ENCODE measurements at places on chromosomes 5 and 9.

- no peak for DNase-seq
Measured at GRCh38 chr5:93145767-93146166, 435.3 kb downstream of the NR2F1-AS1 start.

DNA sequence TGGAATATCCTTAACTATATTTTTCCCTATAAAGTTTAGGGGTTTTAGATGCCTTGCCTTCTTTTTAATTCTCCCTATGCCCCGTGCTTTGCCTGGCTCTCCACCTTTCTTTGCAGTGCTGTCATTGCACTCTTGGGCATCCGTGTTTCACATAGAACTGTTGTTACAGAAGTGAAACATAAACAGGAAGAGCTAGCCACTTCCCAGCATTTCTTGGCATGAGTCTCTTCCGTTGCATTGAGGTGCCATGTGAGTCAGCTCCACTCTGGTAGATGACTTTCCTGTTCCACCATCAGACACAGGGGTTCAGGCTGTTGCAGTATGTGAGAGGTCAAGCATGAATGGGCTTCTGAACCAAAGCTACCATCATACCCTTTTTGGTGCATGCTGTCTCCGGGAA, 73.4 kb downstream of the ANGPTL2 start:
- peak; percentile 58 for DNase-seq

- DNase-seq, result peak; percentile 58
Measured at GRCh38 chr9:116318468-116319374, 165.1 kb downstream of the PAPPA start.

DNA sequence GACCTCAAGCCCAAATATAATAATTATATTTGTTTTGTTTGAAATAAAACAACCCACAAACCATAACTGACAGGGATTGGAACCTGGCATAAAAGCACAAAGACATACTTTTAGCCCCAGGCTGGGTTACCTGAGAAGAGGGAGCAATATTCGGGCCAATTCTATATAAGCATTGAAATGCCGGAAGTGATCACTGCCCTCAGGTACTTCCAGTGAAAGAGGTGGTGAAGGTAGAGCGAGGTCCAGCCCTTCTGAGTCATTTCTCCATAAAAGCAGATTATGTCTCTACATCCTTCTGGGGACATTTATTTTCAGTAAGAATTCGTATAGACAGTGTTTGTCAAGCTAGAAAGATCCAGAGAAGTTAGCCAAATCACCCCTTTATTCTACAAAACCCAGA, 59.6 kb downstream of the GCNT4 start:
- no peak for DNase-seq

- peak; percentile 84 for DNase-seq
Measured at GRCh38 chr9:110579862-110580219, 300 bp upstream of the SVEP1 start.

DNA sequence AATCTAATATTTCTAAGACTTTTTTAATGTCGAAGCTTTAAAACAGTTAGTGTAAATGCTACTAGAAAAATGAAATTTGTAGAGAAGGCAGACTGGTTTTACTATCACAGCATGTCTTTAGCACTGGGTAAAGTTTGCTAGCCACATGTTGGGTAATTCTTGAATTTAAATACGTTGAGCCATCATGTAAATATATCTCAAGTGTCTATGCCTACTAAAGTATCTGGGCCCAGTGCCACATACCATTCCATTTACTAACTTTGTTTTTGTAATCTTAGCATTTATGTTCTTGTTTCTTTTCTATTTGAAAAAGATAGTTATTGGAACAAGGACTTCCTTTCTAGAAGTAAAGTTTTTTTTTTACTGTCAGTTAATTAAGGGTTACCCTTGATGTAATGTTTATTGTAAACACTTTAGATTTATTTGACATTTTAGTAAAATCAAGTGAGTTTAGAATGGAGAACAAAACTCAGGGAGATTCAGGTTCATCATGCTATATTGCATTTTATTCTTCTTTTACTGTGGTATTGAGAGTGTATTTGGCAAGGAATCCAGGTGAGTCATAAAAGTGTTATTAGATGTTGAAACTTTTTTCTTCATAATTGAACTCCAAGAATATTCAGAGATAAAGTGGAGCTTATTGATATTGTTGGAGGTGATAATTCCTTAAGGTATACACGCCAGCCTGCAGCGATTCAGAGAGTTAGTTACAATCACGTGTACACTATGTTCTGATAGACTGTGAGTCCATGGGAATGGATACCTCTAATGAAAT, 182.4 kb downstream of the CCDC171 start:
- DNase-seq, result no peak

Data from left hindlimb (tissue), 1 donor.